M059J (cell line): ENCODE measurements at places on chromosomes 7 and 10.

- DNase-seq: no peak
Observed at GRCh38 chr10:15367296-15368085, 3.6 kb downstream of the FAM171A1 start.

- no peak for DNase-seq
Observed at GRCh38 chr7:108057951-108058481, 55.1 kb upstream of the LAMB1 start.

DNA sequence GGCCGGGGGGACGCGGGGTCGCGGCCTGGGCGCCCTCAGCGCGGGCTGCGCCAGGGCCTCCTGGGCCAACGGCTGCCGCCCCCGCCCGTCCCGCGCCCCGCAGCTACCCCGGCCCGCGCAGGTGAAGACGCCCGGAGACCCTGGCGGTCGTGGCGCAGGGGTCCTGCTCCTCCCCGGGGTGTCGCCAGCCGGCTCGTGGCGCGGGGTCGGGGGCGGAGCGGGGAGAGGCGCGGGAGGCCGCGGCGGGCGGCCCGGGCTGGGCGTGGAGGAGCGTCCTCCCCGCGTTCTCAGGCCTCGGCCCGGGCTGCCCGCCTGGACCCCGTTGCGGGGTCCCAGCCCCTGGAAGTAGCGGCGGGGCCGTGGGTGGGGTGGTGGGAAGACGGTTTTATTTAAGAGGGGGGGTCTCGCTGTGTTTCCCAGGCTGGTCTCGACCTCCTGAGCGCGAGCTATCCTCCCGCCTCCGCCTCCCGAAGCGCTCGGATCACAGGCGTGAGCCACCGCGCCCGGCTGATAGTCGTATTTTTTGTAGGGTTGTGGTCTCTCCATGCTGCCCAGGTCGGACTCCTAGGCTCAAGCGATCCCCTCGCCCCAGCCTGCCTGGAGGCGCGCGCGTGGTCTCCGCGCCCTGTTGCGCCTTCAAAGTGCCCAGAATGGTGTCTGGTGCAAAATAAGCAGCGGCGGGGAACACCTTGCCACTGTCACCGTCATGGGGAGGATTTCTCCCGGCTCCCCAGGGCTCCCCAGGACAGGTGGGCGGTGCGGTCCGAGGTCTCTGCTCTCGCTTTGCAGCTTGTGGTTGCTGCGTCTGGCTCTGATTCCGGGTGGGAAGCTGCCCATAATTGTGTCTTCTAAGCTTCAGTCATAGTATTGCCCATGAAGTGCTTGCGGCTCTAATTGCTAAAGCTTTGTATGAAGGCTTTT is 15.3 kb upstream of the SUN1 start:
- peak; percentile 62 for DNase-seq

- no peak for DNase-seq
Observed at GRCh38 chr7:18125476-18125875, 97.8 kb upstream of the PRPS1L1 start.

- DNase-seq: no peak
Observed at GRCh38 chr10:120972259-120972658, 121.1 kb downstream of the WDR11 start.

GRCh38 chr7:101216860-101217387 is 457 bp downstream of the PLOD3 start:
- peak; percentile 13 for DNase-seq

DNA sequence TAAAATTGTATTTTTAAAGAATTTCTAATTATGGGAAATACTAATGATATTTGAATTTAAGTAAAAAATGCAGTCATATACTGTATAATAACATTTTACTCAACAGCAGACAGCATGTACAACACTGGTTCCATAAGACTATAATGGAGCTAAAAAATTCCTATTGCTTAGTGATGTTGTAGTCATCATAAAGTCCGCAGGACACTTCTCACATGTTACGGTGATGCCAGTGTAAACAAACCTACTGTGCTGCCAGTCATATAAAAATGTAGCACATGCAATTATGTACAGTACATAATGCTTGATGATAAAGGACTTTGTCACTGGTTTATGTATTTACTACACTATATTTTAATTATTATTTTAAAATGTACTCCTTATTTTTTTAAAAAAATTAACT is 629.3 kb downstream of the IPMK start:
- no peak for DNase-seq

DNA sequence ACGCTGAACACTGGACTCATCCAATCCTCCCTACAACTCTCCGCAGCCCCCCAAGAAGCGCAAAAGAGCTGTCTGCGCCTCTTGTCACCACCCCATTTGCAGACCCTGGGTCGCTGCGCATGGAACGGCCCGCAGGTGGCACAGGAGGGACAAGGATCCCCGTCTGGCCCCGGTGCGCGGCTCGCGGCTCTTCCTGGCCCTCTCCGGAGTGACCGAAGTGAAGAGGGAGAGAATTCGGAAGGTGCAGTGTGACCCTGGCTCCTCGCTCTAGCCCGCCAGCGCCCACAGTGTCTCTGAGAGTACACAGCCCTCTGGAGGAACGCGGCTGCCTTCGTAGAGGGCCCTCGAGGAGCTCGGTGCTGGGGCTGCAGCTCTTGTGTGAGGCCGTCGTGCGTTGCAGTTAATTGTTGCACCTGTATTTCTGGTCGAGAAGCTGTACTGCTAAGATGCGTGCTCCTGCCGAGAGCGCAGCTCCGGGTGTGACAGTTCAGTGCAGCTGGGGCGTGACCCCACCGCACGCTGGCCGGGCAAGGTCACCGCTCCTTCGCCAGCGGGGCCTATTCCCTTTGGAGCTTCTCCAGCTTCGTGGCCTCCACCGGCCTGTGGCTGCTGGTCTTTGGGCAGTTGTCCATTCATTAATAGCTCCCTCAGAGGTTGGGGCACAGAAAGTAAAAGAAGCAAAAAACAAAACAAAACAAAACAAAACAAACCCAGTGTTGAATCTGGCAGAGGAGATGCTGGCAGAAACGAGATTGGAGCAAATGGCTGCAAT is 119.0 kb downstream of the SEC23IP start:
- peak; percentile 54 for DNase-seq

- no peak for DNase-seq
Observed at GRCh38 chr7:47710201-47710935, 128.5 kb upstream of the TNS3 start.

DNA sequence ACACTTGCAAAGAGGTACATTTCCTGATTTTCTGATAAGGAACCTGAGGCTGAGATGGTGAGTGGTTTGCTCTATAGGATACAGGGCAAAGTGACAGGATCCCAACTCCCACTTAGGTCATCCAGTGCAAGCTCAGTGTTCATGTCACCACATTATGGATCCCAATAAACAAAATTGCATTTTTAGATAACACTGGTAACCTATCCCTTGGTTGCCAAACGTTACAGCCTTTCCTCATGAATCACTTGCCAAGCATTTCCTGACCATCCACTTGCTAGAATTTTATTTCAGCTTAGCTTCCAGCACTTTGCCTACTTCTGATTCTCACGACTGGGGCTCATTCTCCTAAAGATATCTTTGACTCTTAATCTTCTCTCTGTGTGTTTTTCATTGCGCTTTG is 131.4 kb upstream of the ODAD2 start:
- DNase-seq: peak; percentile 86

DNA sequence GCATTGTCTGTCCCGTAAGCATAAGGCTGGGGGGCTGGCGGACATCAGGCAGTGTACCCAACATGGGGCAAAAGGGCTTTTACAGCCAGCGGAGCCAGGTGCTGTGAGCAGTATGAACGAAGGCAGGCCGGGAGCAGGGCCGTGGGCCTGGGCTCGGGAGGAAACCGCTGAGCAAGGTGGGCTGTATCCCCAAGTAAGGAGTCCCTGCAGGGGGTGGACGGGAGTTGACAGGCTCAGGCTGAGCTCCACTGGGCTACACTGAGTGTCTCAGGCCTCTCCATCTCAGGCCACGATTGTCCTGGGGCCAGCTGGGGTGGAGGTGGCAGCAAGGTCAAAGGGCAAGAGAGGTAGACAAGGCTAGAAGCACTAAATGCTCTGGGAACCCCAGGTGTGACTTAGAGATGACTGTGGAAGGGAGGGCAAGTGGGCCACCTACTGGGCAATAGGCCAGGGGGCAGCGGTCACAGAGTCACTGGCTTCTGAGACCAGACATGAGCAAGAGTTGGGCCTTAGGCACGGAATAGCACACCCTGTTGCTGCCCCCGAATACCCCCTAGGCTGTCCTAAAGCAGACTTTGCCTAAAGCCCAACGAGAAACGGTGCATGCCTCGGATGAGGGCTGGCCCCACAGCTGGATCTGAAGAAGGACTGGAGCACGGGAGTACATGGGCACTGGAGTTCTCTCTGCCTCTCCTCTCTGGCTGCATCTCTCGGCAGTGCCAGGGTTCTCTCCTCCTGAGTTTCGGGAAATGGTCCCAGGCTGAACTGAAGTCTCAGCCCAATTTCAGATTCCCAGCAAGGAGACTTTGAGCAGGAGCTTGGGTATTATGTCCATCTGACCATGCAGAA is 10.8 kb upstream of the RAMP3 start:
- peak; percentile 34 for DNase-seq

DNA sequence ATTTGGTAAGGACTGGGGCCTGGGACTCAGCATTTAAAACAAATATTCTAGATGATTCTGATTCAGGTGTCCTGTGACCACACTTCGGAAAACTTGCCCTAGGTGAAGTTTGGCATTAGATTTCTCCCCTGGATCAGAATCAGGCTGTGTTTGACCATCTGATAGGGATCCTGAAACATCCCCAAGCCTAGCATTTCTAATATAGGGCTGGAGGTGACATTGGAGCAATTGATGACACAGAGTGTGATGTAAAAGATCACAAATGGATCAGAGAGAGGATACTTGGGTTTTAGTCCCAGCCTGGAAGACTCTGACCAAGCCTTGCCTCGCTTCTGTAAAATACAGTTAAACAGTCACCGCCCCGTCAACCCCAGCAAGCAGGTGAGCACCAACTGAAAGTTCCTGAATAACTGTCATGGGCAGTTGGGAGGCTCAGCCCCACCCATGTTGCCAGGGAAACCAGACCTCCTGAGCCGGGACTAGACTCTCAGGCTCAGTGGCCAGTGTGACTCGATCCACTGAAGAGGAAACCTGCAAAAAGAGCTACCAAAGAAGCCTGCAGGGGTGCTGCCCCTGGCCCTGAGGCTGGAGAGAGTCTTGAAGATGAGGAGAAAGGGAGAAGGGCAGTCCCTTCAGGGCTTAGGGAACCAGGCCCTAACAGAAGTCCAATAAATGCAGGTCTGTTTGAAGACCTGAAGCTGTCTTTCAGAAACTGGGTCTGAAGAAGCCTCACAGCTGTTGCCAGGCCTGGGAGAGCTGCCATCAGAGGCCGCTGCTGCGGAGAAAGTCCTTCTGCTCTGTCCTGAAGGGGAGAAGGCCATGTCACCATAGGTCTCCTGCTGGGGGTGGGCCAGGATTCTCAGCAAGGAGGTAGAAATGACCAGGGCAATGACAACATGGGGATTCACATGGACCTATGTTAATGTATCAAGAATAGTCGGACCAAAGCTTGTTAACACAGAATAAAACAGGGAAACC is 126.1 kb upstream of the KCNMA1 start:
- DNase-seq: no peak

- DNase-seq: no peak
Observed at GRCh38 chr7:47444376-47445098, 137.4 kb downstream of the TNS3 start.

GRCh38 chr7:36827726-36828703 is 103.7 kb upstream of the AOAH start:
- DNase-seq: no peak

DNA sequence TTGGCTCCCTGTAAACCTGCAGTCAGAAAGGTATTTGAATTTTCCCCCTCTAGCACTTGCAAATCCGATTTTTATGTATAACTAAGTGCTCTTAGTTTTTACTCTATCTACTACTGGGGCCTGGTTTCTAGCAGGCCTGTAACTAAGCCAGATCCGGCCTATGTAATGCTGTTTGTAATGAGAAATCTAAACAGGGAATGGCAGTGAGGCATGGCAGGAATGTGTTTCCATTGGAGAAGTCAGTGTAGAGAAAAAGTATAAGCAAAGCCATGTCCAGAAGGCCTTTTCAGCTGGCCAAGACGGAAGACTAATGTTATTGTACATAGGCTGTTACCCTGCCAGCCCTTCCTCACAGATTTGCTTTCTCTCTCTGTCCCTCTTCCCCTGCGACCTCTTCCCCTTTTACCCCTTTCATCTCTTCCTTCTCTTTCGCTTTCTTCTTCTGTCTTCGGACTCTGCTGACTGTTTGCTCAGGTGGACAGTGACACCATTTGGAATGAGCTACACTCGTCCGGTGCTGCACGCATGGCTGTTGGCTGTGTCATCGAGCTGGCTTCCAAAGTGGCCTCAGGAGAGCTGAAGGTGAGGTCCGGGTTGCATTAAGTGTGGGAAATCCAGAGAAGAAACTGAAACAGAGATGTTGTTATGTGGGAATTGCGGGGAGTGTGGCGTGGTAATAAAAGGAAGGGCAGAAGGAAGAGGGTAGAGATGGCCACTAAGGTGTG is 297.5 kb downstream of the HDAC9 start:
- DNase-seq: no peak

DNA sequence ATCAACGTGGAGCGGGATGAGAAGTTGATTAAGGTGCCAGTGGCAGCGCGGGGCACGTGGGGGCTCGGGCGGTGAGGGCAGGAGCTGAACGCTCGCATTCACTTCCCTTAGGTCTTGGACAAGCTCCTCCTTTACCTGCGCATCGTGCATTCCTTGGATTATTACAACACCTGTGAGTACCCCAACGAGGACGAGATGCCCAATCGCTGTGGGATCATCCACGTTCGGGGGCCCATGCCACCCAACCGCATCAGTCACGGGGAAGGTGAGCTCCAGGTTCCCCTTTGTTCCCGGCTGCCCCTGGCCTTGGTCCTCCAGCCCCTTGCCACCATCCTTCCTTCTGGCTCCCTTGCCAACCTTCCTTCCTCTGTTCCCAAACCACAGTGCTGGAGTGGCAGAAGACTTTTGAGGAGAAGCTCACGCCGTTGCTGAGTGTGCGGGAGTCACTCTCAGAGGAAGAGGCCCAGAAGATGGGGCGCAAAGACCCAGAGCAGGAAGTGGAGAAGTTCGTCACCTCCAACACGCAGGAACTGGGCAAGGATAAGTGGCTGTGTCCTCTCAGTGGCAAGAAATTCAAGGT is 2.5 kb downstream of the UFSP1 start:
- no peak for DNase-seq

DNA sequence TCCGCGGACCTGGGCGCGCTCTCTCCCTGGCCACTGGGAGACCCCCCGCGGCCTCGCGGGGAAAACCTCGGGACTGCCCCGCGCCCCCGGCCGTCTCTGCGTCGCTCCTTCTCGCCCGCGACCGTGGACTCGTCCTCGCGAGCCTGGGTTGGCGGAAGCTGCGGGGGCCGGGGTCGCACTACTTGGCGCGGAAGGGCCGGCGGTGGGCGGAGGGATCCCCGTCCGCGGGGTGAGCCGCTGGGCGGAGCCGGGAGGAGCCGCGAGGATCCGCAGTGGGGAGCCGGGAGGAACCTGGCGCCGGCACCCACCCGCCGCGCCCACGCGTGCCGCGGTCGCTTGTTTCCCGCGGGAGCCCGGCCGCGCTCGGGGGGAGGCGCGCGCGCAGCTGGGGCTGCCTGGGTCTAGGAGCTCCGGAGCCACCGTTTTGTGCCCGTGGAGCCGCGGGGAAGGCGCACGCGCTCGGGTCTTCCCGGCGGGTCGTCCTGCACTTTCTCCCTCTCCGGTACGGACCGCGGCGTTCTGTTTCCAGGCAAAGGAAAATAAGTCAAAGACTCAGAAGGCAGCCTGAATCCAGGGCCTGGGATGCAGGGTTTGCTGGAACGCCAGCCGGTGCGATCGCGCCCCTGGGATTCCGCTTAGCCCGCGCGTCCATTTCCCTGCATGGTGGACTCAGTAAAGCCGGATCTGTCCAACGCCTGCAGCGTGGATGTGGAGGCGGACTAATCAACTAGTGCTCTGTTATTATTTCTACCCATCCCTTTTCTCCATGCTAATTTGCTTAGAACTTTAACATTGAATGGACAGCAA is 28.7 kb upstream of the KMT2C start:
- DNase-seq: peak; percentile 62

- no peak for DNase-seq
Observed at GRCh38 chr7:29463504-29464158, 100.0 kb upstream of the PRR15 start.

GRCh38 chr10:101042118-101042517 is 11.1 kb downstream of the SFXN3 start:
- no peak for DNase-seq
